D341Med (cell line): ENCODE measurements at places on chromosomes 12 and 14.
A peak's percentile ranks its signal among the peaks of the same experiment; 100 is the strongest.

DNA sequence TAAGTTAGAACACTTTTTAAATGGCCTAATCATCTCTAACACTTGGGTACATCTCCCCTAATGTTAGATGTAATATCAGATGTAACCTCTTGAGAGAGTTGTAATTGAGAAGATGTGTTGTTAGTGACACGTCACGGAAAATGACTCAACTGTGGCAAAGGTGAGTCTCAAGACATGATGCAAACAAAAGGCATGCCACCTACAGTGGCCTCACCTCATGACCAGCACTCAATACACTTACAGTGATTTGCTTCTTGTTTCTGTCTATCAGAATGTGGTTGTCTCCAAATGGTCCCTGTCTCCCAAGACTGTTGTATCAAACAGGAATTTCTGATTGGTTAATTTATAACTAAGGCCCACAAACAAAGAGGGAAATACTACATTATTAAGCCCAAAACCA is 91.2 kb downstream of the SLC25A21 start:
- no peak for DNase-seq

DNA sequence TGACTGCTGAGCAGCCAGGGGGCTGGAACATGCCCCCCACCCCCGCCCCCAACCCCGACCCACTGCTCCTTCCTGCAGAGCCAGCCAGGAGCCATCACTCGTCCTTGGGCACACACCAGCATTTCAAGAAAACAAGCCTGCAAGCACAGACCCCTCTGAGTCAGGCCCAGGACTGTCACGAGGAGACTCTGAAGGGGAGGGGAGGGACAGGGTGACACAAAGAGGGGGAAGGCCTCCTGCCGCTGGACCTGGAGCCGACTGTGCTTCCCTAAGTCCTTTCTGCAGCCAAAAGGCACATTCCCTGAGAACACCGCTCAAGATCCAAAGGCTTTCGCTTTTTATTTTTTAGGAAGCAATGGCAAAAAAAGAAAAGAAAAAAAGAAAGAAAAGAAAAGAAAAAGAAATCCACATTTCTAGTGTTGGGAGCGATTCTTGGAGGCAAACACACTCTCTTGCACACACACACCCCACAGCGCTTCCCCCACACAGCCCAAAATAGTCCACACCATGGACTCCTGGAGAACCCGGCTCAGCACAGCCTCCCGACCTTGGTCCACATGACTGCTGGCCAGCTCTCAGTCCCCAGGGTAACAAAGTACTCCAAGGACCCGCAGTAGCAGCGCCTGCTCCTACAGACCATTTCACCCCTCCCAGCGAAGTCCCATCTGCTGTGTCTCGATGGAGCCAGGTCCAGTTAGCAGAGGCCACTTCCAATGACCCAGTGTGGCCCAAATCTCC is 101.7 kb downstream of the DPF3 start:
- no peak for DNase-seq

DNA sequence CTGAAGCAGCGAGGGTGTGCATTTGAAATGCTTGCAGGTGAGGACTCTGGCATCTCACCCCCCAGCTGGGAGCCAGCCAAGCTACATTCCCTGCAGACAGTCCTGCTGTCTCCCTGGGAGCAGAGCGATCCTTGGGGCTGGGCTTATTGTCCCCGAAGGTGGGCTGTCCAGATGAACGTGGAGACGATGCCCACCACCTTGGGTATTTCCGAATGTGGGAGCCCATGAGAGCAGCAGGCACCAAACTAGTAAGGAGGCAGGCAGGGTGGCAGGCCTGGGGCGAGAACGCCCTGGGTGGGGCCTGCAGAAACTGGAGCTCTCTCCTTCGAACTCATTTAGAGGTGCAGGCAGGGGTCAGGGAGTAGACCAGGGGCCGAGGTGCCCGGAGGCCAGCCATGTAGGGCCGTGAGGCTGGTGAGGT is 18.5 kb downstream of the ZBTB42 start:
- DNase-seq = no peak

GRCh38 chr12:38934078-38934584 is 28.7 kb upstream of the CPNE8 start:
- DNase-seq = no peak

GRCh38 chr12:77469578-77470333 is 360.9 kb upstream of the NAV3 start:
- no peak for DNase-seq

GRCh38 chr12:23722655-23723054 is 226.8 kb downstream of the SOX5 start:
- DNase-seq = no peak

GRCh38 chr12:84874125-84874824 is 38.3 kb downstream of the SLC6A15 start:
- DNase-seq = peak; percentile 41

- DNase-seq = no peak
These were observed 7.6 kb upstream of the NUMB start for GRCh38 chr14:73465823-73466532.

DNA sequence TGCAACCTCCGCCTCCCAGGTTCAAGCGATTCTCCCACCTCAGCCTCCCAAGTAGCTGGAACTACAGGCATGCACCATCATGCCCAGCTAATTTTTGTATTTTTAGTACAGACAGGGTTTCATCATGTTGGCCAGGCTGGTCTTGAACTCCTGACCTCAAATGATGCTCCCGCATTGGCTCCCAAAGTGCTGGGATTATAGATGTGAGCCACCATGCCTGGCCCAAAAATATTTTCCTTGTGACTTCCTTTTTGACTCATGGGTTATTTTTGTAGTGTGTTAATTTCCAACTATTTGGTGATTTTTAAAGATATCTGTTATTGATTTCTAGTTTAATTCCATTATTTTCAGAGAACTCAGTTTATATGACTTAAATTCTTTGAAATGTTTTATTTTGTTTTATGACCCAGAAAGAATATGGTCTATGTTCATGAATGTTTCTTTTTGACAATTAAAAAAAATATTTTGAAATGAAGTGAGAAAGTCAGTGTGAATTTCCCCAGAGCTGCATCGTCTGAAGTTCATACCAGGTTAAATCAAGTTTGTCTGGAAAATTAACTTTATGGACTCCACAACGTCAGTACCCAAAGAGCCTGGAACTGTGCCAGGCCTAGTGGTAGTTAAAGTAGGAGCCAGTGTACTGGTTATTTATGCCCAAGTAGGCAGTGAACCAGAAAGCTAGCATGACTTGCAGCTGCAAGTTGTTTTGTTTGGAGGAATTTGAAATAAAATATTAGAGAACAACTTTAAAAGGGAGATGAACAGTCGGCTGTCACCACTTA is 2.8 kb upstream of the CDKL1 start:
- no peak for DNase-seq

DNA sequence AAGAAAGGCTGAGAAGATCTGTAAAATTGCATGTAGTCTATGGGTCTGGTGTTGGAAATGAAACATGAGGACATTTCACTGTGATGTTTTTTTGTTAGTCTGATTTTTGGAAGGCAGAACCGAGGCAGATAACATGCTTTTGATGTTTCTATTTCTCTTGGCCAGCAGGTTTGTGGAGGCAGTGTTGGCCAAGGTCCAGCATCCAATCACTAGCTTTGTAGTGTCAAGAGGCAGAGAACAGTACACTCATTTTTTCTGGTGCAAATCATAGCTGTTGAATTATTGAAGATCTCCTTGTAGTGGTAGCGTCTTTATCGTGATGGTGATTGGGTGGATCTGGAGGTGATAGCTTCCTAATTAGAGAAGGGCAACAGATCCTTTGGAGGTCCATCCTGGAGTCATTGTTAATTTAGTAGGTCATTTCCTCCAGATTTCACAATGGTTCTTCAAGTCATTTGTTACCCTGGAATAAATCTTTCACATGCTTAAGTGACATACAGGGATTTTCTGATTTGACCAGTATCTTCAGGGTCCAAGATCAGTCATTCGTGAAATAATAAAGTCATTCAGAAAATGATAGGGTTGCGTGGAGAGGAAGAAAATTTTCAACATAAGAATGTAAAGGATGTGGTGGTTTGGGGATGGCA is 252.4 kb upstream of the CPNE8 start:
- no peak for DNase-seq

- peak; percentile 59 for DNase-seq
These were observed 42.5 kb upstream of the BCAT1 start for GRCh38 chr12:24991209-24992049.

DNA sequence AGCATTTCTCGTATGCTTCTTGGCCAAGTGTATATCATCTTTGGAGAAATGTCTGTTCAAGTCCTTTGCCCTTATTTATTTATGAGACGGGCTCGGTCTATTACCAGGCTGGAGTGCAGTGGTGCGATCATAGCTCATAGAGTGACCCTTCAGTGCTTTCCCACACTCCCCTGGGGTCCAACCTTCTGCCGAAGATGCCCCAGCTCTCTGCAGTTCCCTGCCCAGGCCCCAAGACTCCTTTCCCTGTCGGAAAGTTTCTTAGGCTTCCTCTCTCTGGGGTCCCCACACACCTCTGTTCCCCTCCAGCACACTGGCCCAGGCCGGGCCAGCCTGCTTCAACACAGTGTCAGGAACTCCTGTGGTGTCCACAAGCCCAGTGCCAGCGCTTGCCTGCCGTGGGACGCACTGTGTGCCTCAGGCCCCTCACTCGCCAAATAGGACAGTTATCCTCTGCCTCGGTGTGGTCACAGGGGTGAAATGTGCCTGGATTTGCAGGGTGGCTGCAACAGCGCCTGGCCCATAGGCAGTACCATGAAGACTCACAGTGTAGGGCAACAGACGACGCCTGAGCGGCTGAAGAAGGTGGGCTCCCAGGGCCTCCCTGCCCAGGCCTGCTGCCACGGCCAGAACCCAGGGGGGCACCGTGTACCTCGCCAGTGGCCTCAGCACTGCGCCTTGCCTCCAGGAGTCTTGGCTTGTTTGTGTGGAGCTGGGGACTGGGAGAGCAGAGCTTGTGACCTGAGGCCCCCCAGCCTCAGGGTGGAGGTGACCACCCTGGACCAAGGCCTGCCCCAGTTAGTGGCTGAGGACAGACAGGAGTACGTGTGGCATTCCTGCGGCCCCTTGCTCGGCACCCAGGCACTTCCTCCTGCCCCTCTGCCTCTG is 4.9 kb upstream of the ASPG start:
- no peak for DNase-seq

GRCh38 chr14:34137001-34137745 is 186.3 kb upstream of the EGLN3 start:
- no peak for DNase-seq
